ENCODE measurements at places on chromosomes 2 and 18.

- DNase-seq = no peak
Measured at GRCh38 chr2:110998311-110998710, 122.4 kb upstream of the BCL2L11 start.

- DNase-seq = no peak
Measured at GRCh38 chr2:95361216-95361980, 41.1 kb upstream of the FAHD2A start.

- peak; percentile 17 for DNase-seq
Measured at GRCh38 chr2:240893363-240893844, 2.6 kb downstream of the MAB21L4 start.

DNA sequence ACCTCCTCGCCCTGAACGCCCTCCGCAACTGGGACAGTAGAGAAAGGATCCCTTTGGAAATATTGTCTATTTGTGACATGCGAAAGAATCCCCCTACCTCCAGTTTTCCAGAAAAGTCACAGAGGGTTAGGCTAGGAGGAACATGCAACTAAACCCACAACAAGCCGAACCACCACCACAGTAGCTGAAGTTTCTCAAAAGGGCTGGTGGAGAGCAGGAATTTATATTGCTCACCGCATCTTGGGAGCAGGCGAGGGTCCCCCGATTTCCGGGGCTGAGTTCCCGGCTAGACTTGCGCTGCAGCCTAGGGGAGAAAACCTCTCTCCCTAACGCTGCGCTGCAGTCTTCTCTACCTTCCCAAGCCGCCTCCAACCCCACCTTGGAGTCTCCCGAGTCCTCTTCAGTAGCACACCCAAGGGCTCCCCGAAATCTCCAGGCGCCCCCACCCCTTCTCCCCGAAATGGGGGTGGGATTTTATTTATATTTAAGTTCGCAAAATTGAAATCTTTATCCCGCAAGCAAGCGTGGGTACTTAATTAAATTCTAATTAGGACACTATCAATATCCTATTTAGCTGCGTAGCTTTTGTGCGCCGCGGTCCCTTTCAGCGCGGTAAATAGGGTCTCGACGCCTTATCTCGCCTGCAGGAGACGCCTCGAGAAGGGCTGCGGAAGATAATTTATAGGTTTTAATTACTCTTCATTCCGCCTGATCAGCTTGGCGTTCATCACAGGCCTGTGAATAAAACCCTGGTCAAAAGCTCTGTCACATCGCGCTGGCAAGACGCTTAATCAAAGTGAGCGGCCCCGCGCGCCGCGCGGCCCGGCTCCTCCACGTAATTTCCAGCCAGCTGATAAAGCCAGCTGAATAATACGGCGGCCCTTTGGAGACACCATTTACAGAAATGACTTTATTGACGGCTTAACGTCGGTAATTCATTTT is 2.0 kb upstream of the EN1 start:
- DNase-seq = no peak

DNA sequence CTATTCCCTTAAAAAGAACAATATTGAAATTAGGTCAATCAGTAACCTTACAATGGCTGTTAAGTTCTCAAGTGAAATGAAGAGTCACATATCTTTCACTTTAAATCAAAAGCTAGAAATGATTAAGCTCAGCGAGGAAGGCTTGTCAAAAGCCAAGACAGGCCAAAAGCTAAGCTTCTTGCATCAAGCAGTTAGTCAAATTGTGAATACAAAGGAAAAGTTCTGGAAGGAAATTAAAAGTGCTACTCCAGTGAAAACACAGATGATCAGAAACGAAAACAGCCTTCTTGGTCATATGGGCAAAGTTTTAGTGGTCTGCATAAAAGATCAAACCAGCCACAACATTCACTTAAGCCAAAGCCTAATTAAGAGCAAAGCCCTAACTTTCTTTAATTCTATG is 402.6 kb upstream of the ZEB2 start:
- no peak for DNase-seq
